ENCODE measurements at places on chromosomes 3 and 15.

- DNase-seq = no peak
Measured at GRCh38 chr15:95591886-95592285, 738.6 kb upstream of the NR2F2 start.

DNA sequence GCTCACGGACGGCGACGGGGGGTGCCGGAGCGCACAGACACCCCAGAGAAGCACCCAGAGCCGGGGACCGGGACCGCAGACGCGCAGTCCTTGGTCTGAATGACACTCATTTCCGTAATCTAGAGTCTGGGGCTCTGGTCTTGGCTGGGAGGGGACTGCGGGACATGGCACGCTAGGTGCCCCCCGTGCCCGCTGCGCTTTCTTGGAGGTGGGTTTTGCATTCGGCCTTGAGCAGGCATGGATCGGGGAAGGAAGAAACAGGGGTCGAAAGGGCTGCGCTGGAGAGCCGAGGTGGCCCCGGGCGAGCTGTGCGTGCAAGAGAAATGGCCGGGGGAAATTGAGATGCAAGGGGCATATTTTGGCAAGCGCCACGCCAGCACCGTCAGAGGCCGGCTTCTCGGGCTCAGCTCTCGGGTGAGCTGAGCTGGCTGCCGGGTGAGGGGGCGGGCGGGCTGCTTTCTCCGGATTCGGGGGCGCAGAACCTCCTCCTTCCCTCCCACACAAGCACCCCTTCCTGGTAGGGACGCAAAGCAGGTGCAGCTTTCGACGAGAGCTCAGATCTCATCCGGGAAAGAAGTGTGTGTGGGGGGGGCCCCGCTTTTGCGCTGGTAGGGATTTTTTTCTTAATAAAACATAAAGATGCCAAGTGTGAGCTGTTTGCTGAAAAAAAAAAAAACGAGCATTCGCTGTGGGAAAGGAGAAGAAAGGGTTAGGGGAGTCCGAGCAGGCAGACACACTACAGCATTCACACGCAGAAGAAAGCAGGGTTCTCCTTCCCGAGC lies 963 bp upstream of the NTRK3 start:
- DNase-seq = no peak

- no peak for DNase-seq
Measured at GRCh38 chr3:166455744-166456143, 618.5 kb upstream of the BCHE start.

GRCh38 chr3:143442814-143443447 lies 323.4 kb downstream of the CHST2 start:
- no peak for DNase-seq

- no peak for DNase-seq
Measured at GRCh38 chr3:113775516-113775915, 28.7 kb downstream of the ATP6V1A start.

GRCh38 chr3:95289295-95289694 lies 1226.4 kb downstream of the NSUN3 start:
- no peak for DNase-seq

GRCh38 chr3:45446706-45447105 lies 58.3 kb downstream of the LARS2 start:
- DNase-seq = no peak

DNA sequence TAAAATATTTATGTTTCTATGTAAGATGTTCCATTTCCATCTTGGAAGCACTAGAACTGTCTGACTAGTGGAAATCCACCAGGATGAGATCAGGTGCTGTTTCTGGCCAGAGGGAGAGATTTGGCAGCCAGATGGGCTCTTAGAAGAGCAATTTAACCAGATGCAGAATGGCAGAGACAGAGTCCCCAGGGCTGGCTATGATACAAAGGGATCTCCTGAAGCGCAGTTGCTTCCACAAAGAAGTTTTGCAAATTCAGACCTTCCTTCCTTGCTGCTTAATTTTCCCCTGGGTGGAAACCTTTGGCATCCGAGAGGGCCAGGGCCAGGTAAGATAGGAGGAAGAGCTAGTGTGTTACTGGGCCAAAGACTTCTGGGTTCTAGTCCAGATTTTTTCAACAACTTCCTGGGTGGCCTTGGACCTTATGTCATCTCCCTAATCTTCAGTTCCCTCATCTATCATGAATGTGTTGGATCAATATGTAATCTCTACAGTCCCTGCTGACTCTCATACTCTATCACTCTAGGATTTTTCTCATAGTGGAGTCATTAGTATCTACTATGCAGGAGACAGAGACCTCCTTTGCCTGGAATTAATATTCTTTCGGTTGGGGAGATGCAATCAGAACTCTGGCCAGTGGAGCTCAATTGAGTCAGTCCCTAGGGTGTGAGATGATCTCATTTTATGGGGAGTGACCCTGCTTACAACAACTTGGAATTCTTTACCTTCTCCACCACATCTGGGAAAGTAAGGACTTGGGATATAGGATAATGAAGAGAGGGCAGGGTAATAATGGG lies 41.1 kb upstream of the NDUFB4 start:
- DNase-seq = no peak

- no peak for DNase-seq
Measured at GRCh38 chr3:121818578-121818977, 16.3 kb downstream of the IQCB1 start.

GRCh38 chr3:9676785-9677184 lies 26.8 kb upstream of the CPNE9 start:
- DNase-seq = no peak

DNA sequence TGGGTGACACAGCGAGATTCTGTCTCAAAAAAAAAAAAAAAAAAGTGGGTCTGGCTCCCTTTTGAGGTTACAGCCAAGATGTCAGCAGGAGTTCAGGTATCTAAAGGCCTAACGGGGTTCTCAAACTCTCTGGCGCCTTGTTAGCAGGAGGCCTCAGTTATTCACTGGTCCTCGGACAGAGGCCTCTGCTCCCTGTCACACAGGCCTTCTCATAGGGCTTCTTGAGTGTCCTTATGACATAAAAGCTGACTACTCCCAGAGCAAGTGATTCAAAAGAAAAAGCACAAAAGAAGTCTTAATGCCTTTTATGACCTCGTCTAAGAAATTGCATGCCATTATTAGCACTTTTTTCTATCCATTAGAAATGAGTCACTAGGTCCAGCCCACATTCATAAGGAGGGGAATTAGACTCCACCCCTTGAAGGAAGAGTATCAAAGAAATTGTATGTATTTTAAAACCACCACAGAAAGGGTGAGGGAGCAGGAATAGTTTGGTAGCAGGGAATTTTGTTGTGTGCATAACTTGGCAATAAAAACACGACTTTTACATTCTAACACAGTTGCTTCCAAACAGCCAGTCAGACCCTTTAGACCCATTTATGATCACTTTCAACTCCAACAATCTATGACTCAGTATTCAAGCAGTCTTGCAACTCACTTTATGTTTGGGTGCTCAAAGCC lies 90.3 kb downstream of the MEX3B start:
- DNase-seq = no peak

GRCh38 chr3:188745031-188745430 lies 426.7 kb upstream of the TPRG1 start:
- DNase-seq = no peak

DNA sequence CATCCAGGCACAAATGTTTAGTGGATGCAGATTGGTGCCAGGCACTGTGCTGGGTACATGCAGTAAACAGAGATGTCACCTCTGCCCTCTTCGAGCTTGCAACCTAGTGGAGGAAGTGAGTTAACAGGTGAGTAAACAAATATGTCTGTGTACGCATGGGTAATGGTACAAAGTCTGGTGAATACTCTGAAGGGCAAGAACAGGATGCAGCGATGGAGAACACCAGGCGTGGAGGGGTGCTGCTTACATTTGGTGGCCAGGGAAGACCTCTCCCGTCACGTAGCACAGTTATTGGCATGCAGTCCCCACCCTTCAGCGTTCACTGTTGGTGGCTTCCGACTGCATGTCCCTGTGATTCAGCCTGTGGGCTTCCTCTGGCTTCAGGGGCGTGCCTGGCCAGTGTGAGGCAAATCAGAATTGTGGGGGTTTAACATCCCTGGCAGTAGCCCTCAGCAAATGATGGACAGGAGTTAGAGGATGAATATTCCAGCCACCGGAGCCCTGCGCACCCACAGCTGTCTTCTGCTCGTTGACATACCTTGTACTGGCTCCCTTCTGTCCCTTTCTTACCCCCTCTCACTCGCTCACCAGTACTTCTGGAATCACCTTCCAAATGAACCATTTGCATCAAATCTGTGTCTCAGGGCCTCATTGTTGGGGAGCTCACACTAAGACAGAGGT lies 9.1 kb upstream of the HDAC11 start:
- no peak for DNase-seq

DNA sequence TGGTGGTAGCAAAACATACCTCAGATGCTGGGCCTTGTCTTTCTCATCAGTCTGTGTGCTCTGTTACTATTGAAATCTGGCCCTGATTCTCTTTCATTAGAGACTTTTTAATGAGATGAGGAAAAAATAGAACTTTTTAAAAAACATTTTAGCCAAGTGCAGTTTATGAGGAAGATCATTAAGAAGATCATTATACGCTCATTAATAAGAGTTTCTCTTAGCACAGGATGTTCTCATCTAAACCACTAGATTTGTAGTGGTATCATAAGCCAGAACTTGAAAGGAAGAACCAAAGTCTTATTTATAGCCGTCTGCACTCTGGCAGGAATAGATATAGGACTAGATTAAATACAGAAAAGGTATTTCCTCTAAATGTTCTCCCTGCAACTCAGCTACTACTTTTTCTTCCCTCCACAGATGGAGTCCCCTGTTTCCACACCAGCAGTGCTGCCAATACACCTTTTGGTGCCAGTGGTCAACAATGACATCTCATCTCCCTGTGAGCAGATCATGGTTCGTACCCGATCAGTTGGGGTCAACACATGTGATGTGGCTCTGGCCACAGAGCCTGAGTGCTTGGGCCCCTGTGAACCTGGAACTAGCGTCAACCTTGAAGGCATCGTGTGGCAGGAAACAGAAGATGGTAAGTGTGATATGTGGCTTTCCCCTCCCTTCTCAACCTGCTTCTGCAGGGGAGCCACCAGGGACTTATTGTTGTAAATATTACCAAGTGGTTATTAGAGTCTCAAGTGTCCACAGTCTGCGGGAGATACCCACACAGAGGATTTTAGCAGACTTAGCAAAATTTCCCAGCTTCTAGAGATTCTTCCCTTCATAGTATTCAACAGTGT lies 152.8 kb downstream of the RBPMS2 start:
- peak; percentile 68 for DNase-seq

- DNase-seq = no peak
Measured at GRCh38 chr3:112860898-112861297, 14.2 kb upstream of the CD200R1L start.

GRCh38 chr3:108185536-108185935 lies 36.7 kb downstream of the IFT57 start:
- DNase-seq = no peak

- no peak for DNase-seq
Measured at GRCh38 chr3:107184375-107184774, 192.9 kb upstream of the CCDC54 start.

- DNase-seq = no peak
Measured at GRCh38 chr3:103082501-103082900, 647.7 kb downstream of the ZPLD1 start.

DNA sequence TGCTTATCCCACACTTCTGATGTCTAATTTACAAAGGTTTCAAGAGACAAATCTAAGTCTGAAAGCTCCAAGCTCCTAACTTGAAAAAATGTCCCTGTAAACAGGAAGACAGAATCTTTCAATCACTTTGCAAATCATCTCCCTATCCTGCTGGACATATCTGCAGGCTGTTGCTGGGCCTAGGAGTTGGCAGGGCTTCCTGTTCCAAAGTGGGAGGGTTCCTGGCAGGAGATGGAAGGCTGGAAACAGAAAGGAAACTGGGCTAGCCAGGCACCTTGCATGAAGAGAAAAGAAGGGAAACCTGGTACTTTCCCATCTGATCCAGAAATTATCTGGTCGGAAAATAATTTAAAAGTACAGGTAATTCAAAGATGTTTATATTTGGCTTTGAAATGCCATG lies 227.3 kb upstream of the IL12A start:
- no peak for DNase-seq

GRCh38 chr3:15795651-15796308 lies 2.0 kb downstream of the ANKRD28 start:
- DNase-seq = no peak

GRCh38 chr3:46883054-46883829 lies 5.7 kb downstream of the PTH1R start:
- no peak for DNase-seq

DNA sequence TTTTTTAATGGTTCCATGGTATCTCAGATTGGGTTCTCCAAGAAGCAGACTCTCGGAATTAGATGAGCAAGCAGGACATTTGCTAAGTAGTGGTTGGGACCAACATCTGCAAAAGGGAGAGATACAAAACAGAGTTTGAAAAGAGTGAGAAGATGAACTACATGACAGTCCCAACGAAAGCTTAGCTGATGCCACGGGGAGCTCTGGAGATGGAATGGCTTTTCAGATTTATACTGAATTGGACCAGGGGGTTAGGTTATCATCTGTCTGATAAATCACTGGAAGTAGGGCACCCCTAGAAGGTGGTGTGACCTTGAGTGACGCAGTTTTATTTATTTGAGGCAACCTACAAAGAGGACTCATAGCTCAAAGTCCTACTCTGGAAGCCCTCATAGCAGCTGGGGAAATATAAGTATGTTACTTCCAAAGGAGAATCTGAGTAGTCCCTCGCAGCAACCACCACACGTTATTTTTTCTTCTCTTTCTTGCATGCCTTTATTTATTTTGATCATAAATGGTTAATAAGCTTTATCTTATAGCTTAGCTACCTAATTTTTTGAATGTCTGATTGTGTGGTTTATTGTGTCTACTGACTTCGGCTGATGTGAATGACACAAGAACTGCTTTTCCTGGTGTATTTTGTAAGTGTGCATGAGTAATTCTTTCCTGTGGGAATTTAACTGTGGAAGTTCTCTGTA lies 815.4 kb downstream of the SQOR start:
- no peak for DNase-seq

DNA sequence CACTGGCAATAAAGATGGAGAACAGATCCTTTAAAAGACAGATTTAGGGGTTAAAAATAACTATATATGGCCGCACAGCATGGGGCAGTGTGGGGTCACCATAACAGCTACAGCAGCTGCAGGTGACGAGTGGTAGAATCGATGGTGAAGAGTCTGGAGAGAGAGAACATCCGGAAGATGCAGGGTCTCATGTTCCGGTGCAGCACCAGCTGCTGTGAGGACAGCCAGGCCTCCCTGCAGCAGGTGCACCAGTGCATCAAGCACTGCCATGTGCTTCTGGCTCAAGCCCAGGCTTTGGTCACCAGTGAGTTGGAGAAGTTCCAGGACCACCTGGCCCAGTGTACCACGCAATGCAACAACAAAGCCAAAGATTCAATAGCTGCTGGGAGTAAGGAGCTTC lies 93.7 kb upstream of the IMPG2 start:
- no peak for DNase-seq

DNA sequence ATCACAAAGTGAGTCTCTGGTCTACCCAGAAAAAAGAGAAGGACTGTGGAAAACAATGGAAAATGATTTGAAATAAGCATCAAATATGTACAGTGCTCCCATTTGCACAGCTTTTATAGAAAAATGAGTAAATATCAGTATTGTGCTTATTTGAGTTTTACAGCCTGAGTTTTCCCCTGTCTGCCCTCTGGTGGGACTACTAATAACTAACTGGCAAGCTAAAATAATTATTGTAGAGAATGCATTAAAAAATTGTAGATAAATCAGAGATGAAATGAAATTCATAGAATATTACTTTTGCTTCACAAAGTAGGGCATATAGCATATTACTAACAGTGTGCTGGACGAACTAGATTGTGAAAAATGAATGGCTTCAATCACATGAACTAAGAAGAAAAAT lies 287.1 kb downstream of the NAALADL2 start:
- DNase-seq = no peak

Measured in activated naive CD4-positive, alpha-beta T cell treated with anti-CD3 and anti-CD28 coated beads, Interleukin-2, amount 50 U/mL, for 72 hours (primary cell).